CD4-positive, alpha-beta T cell treated with Interleukin-17A for 4 hours (primary cell): ENCODE measurements at places on chromosomes 11 and 22.
A peak's percentile ranks its signal among the peaks of the same experiment; 100 is the strongest.

GRCh38 chr22:43925433-43926348 is 2.1 kb downstream of the PNPLA3 start:
- no peak for DNase-seq

- DNase-seq: no peak
Measured at GRCh38 chr11:124167826-124168231, 15.3 kb upstream of the OR10D3 start.

DNA sequence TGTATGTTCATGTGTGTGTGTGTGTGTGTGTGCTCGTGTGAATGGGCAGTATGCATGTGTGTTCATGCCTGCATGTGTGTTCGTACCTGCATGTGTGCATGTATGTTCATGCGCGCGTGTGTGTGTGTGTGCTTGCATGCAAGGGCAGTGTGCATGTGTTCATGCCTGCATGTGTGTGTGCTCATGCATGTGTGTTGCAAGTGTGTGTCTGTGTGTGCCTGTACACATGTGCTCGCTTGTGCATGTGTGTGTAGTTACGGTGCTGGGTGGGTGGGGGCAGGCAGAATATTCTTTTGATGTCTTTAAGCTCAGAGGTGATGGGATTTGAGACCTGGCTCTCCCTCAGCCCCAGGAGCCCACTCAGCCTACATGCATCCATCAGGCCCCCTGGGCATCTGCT is 822.1 kb downstream of the BRD1 start:
- no peak for DNase-seq

- DNase-seq: no peak
Measured at GRCh38 chr11:10317776-10318526, 13.1 kb downstream of the ADM start.

DNA sequence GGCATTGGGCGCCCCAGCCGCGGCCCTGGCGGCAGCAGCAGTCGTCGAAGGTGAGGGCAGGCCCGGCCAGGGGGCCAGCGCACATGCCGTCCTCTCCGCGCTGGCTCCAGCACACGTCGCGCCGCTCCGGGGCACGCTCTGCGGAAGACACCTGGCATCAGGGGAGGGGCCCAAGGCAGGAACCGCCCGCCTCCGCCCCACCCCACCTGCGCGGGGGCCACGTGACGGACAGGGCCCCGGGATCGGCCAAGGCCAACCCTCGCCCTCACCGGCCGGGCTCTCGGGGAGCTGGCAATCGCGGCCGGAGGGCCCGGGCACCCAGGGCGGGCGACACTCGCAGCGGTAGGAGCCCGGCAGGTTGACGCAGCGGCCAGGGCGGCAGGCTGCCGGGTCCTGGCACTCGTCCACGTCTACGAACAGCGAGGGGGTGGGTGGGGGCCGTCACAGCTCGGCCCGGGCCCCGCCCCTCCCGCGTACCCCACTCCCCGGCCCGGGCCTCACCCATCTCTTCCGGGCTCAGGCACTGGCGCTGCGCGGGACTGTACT is 14.9 kb downstream of the SCYL1 start:
- DNase-seq: no peak

DNA sequence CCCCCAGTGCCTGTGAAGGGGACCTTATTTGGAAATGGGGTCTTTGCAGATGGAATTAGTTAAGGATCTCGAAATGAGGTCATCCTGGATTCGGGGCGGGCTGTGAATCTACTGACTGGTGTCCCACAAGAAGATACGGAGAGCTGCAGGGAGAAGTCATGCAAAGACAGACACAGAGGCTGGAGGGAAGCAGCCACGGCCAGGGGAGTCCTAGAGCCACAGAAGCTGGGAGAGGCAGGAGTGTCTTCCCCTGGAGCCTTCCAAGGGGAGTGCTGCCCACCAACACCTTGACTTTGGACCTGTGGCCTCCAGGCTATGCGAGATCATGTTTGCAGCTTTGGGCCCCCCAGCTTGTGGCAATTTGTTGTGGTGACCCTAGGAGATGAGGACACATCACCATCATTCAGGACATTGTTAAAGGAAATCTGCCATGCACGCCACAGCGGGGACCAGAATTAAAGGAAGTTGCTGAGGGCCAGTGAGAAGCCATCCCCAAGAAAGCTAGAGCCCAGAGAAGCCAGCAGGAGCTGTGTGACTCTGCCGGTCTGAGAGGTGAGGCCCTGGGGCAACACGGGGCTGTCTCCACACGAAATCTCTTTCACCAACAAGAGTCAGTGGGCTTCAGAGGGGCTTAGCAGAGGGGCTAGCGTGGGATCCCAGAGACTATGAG is 434.7 kb downstream of the BRD1 start:
- no peak for DNase-seq

DNA sequence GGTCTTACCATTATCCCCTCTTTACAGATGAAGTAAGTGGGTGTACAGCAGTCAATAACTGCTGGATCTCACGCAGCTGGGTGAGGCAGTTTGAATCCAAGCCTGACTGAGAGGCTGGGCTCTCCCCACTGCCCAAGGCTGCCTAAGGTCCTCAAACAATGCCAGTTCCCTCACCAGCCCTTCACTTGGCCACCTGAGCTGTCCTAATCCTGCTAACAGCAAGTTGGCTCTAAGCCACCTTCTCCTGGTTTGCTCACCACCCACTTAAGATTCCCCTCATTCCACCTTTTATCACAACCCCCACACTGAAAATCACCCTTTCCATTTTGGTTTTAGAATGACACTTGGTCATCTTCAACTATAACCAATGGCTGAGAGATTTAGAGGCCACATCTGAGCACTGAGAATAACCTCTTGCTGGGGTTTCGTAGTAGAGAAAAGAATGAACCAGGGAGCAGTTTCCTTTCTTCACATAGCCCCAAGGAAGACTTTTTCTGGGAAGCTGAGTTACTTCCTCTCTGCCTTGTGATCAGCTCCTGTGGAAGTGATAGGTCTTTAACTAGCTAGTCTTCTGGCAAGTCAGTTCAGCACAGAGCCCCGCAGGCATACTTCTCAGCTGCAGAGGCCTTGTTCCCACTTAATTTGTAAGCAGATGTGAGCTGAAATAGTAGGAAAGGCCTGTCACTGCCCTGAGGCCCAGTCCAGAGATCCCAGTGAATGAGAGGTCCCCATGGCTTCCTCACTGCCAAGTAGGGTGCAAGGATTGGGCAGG is 57.8 kb upstream of the TTC12 start:
- no peak for DNase-seq

DNA sequence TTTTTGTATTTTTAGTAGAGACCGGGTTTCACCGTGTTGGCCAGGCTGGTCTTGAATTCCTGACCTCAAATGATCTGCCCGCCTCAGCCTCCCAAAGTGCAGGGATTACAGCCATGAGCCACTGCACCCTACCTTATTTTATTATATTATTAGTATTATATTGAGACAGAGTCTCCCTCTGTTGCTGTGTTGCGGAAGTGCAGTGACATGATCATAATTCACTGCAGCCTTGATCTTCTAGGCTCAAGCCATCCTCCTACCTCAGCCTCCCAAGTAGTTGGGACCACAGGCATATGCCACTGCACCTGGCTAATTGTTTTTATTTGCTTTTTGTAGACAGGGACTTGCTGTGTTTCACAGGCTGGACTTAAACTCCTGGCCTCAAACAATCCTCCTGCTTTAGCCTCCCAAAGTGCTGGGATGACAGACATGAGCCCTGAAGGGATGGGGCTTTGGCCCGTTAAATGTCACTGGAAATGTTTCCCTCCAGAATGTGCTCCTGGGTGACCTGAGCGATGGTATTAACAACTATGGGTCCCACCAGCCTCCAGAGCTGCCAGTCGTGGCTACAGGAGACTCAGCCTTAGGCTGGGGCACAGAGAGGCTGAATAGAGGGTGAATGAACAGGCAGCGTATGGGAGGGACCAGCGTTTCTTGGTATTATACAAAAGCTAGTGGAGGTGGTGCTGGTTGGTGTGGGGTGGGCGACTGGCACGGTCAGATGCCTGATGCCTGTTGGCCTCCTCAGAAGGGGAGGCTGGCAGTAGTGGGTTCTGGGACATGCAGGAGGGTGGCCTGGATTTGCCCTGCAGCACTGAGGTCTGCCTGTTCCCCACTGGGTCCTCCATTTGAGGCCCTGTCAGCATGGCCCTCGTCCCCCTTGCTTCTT is 7.3 kb downstream of the TANGO2 start:
- DNase-seq: peak; percentile 26

DNA sequence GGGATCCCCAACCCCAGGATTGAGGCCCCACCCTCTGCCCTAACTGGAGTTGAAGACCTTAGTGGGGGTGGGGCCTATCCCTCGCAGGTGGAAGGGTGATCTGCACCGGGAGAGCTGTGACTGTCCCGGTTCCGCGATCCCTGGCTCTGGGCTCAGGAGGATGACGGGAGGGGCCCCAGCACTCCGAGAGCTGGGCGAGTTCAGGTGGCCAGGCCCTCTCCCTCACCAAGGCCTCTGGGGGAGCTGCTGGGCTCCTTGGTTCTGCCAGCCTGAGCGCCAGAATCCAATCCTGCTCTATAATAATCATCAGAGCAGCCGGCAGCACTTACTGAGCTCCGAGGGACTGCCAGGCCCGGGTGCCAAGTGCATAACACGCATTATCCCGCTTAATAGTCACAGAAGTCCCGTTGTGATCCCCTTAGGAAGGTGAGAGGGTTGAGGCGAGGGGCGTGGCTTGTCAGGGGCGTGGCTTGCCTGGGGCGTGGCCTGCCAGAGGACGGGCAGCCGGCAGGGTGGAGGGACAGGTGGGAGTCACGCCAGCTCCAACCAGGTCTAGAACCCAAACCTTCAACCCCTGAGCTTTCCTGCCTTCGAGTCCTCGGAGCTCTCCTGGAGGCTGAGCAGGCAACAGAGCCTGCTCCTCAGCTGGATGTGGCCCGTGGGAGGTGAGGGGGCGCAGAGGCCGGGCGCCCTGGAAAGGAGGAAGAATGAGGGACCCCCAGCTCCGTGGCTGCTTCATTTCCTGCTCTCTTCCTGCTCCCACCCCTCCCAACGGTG is 7.3 kb upstream of the SYT7 start:
- DNase-seq: peak; percentile 77

GRCh38 chr11:134543645-134544044 is 131.6 kb upstream of the B3GAT1 start:
- no peak for DNase-seq

GRCh38 chr11:7251836-7252682 is at the start of gene SYT9:
TSS of gene SYT9 (plus strand) at chr11:7251904. CDS start at chr11:7252187, 283 bp downstream.
- DNase-seq: no peak

GRCh38 chr11:114168691-114169090 is 109.2 kb downstream of the ZBTB16 start:
- DNase-seq: peak; percentile 47
